ENCODE measurements at places on chromosomes 4 and X. TPM values are rescaled to one million over a fixed set of nuclear protein-coding genes. Genes with fewer than 3 reads are reported as not detected.

The SYAP1 gene
- total RNA-seq, result 29.9 TPM

The STOX2 gene
- 35.7 TPM for total RNA-seq

- no peak for DNase-seq
Observed at GRCh38 chr4:169756971-169757574, 671 bp downstream of the HPF1 start.

The FGFBP1 gene
- total RNA-seq, result not detected

GRCh38 chr4:123588631-123589241 lies 192.1 kb downstream of the SPRY1 start:
- DNase-seq, result no peak

The ARHGAP4 gene
- total RNA-seq, result 11.6 TPM

DNA sequence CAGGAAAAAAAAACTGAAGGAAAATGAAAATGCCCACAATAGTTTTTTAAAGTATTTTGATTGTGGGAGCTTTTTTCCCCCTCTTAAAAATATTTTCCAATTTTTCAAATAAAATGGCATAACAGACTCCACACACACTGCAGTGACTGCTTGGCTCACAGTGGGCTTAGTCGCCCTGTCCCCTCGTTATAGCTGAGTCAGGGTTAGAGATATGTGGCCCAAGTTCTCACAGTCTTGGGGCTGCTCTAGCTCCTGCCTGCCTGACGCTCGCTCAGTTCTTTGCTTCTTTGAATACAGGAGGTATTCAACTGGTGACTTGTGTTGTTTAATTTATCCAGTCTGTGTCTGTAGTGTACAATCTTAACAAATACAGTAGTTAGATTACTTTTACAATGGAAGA lies 47.7 kb downstream of the BEND2 start:
- DNase-seq, result no peak

The CFP gene
- 0.79 TPM for total RNA-seq

DNA sequence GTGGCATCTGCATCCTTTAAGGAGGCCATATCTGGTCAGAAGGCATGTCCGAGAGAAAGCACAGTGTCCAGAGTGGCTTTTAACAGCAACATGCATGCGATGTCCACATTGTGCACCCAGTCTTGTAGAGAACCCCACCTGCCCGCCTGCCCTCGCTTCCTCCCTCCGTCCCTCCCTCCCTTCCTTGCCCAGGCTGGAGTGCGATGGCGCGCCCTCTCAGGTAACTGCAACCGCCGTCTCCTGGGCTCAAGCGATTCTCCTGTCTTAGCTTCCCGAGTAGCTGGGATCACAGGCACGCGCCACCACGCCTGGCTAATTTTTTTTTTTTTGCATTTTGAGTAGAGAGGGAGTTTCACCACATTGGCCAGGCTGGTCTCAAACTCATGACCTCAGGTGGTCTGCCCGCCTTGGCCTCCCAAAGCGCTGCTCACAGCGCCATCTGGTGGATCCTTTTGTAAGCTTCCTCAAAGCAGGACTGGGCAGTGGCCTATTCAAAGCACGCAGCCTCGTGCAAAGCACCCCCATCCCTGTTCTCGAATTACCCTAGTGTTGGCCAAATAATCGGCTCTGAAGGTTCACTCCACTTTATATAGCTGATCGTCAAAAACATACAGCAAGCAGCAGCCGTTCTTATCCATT lies 15.0 kb downstream of the BRCC3 start:
- DNase-seq, result no peak

DNA sequence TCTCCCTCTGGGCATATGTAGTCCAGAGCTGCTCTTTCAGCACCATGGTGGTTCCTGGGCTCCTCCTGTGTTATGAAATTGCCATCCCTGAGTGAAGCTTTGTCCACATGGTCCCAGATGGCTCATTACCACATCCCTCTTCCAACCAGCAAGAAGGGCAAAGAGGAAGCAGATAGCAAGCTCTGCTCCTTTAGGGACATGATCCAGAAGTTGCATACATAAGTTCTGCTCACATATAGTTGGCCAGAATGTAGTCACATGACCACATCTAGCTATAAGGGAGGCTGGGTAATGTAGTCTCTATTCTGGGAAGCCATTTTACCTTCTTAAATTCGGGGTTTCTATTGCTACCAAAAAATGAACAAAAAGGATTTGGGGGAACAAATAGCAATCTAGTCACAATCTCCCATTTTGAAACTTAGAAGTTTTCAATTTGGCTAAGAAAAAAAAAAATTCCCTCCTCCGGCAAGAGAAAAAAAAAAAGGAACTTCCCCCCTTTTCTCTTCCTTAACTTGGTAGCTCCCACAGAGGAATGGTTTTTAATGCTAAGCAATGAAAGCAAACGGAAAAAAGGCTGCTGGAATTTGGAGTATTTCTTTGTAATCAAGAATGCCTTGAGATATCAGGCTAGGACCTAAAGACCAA lies 88.2 kb upstream of the USP9X start:
- no peak for DNase-seq

- DNase-seq, result no peak
Observed at GRCh38 chr4:89268679-89269078, 38.9 kb downstream of the GPRIN3 start.

The ATRX gene
- 236 TPM for total RNA-seq

- DNase-seq, result no peak
Observed at GRCh38 chr4:151486168-151486567, 77.2 kb downstream of the FHIP1A start.

DNA sequence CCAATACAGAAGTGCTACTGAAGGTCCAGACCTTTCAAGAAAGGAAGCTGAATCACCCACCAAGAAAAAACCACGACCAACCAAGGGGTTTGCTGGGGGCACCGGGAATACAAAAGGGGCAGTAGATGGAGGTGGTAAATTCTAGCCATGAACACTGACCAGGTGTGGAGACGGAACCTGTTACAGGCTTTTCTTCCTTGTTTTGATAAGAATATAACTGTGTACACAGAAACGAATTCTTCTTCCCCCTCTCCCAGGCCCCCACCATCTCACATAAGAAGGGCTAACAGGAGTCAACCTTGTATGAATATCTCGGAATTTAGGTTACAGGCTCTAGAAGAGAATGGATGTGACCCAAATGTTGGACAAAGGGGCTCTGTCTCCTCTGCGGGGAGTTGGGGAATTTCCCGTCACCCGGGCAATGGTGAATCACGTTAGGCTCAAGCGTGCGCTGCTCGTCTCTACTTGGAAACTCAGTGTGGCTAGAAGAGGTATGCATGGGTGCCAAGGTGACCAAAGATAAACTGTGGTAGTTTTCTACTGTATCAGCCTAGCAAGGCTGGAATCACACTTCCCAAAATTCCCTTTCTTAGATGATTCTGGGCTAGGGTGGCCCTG lies 87.0 kb downstream of the AFAP1 start:
- DNase-seq, result no peak

DNA sequence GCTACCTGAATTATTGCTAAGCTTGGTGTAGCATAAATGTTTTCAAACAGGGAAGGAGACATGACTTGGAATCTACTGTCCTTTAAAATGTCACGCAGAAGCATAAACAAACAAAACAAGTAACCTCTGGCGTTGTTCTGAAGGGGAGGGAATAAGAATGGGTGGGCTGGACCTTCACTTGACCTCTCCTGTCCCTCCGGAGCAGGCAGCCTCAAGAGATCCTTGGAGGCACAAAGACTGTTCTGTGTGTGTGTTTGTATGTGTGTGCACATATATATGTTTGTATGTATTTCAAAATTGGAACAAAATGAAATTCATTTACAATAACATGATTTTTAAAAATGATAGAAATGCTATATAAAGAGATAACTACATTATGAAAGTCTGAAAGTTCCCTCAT lies 91.3 kb upstream of the DCLK2 start:
- no peak for DNase-seq

The WNK3 gene
- 8.7 TPM for total RNA-seq

The IL3RA gene
- 2.5 TPM for total RNA-seq

- no peak for DNase-seq
Observed at GRCh38 chrX:16981980-16982379, 35.5 kb downstream of the REPS2 start.

- no peak for DNase-seq
Observed at GRCh38 chr4:85938062-85938461, 421.8 kb downstream of the MAPK10 start.

GRCh38 chrX:153766098-153766817 lies 2.2 kb downstream of the PLXNB3 start:
- DNase-seq, result no peak

The IDH3G gene
- 21.0 TPM for total RNA-seq

DNA sequence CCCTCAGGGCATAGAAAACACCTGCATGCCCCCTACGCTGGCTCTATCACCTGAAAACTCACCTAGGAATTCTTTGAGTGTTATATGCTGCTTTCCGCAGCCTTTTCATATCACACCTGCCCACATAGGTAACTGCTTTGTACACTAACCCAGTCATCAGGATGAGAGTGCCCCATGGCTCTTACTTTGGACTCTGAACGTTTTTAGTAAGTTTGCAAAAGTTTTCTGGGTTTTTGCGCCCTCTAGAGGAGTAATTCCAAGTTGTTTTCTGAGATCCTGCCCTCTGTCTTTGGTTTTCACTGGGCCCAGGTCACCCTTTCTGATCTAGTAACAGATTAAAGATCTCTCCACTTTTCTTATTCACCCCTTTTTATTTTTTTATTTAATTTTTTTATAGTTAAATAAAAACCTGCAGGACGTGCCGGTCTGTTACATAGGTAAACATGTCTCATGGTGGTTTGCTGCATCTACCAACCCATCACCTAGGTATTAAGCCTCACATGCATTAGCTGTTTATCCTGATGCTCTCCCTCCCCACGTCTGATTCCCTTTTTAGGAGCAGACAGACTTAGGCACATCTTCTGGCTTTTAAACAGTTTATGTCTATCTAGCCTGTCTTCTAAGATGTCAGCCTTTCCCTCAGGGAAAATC lies 139.2 kb downstream of the NWD2 start:
- no peak for DNase-seq

The SSX2 gene
- not detected for total RNA-seq

The TMSB15A gene
- 28.0 TPM for total RNA-seq

GRCh38 chrX:107716118-107716684 lies 59.4 kb downstream of the TSC22D3 start:
- no peak for DNase-seq

The HGFAC gene
- total RNA-seq, result 0.48 TPM

GRCh38 chr4:150569998-150570535 lies 11.9 kb upstream of the MAB21L2 start:
- no peak for DNase-seq

- no peak for DNase-seq
Observed at GRCh38 chr4:105145903-105146275, 787 bp upstream of the TET2 start.

DNA sequence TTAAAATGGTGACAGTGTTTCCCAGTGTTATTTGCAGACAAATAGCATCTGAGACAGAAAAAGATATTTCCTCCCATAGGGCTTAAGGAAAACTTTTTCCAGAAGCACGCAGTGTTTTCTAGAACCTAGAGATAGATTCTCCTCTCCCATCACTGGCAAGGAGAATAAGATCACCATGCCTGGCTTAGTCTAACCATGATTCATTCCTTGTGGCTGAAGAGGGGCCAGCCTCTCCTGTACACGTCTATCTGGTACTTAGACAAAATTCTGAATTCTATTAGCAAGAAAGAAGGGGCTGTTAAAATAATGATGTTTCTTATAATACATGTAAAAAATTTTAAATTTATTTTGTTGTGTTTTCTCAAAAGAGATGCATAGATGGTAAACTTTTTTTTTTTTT lies 296.1 kb upstream of the LDB2 start:
- no peak for DNase-seq

- DNase-seq, result no peak
Observed at GRCh38 chr4:129581305-129581704, 485.4 kb downstream of the C4orf33 start.

The RHOXF2 gene
- total RNA-seq, result not detected

GRCh38 chr4:96108146-96108545 lies 268.3 kb downstream of the PDHA2 start:
- DNase-seq, result no peak

The TRIM75 gene
- not detected for total RNA-seq

DNA sequence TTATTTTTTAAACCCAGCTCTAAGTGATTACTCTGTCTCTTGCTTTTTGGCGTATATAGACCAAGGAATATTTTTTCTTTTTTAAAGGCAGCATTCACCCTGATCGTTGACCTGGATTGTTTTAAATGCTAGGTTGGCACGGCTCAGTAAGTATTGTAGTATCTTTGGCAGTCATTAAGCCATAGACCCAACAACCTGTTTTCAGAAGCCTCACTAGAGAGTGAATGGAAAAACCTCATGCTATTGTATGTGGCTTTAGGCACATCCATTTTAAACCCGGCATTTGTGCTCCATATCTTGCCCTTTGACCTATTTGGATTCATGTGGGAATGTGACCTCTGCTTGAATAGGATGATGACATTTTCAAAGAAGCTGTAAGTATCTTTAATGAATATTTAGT lies 183.9 kb downstream of the SNCA start:
- no peak for DNase-seq

GRCh38 chr4:107561481-107561880 lies 158.6 kb downstream of the PAPSS1 start:
- no peak for DNase-seq

The TCP11X1 gene
- total RNA-seq, result not detected

- no peak for DNase-seq
Observed at GRCh38 chr4:120466429-120466828, 399.8 kb upstream of the MAD2L1 start.

The FABP2 gene
- total RNA-seq, result not detected

The CXCL11 gene
- total RNA-seq, result 0.85 TPM

GRCh38 chr4:77711469-77711868 lies 105.8 kb downstream of the CXCL13 start:
- no peak for DNase-seq

- no peak for DNase-seq
Observed at GRCh38 chr4:7243609-7244330, 51.4 kb downstream of the SORCS2 start.

DNA sequence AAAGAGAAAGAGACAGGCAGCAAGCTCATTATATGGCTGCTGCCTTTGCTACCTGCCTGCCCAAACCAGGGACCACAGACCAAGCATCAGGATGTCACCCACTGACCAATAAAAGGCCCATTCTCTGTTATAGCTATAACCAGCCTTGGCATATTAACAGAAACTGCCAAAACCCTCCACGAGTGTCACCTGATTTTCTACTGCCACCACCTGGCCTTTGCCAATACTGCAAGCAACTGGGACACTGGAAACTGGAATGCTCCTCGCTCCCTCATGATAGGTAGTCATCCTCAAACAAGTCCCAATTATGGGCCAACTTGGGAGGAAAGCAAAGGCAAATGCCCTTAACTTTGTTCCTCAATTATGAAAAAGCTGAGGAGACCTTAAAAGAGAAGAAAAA lies 76.0 kb downstream of the SPIN4 start:
- DNase-seq, result no peak

DNA sequence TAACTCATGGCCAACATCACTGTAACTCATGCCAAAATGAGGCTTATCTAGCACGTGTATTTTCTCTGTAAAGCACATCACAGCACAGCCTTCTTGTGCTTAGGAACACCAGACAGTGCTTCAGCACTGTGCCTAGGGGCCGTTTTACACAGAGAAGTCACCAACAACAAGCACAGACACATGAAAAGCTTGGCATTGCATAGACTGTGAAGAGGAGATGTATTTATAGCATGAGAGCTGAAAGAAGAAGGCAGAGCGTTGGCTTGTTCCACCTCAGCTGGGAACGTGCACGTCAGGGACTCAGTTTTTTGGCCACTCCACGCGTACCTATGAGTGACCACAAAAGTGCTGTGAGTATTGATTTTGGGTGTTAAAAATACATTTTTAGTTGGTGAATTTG lies 116.3 kb upstream of the SFRP2 start:
- no peak for DNase-seq

The SPANXN4 gene
- not detected for total RNA-seq

The GPRASP1 gene
- 32.0 TPM for total RNA-seq

GRCh38 chrX:136477026-136477425 lies 10.7 kb upstream of the BRS3 start:
- no peak for DNase-seq

The TCP11X2 gene
- not detected for total RNA-seq
